Stimulated activated naive CD8-positive, alpha-beta T cell treated with anti-CD3 and anti-CD28 coated beads, Interleukin-15, Interleukin-2, amounts not matched to agents 100 U/mL and 50 U/mL, for 24 hours (primary cell): ENCODE measurements at places on chromosomes 6 and 20.

GRCh38 chr20:53707371-53708055 is 113.9 kb upstream of the ZNF217 start:
- no peak for DNase-seq

DNA sequence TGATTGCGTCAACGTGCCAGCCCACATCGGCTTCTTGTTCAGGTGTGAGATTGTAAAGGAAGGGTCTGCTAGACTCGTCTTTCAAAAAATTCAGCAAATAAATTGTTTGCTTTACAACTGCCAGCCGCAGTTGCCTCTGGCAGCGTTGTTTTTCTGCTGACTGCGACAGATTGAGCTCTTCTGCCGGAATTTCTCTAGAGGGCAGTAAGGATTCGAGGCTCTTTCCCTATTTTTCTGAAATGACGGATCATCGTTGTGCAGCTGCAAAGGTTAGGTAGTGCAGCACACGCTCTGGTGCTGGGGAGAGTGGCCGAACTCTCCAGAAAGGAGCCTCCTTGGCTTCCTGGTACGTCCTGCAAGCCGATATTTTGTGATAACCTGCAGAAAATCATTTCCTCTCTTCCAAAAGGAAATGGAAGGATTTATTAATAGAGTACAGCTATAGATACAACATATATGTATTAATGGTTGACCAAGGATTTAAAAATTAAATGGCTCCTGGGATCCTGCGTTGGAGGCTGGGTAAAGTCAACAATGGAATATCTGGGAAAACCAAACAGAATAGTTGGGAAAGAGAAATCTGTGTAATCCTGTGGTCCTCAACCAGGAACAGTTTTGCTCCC is 121.9 kb upstream of the ZFP64 start:
- DNase-seq = no peak

- DNase-seq = no peak
Measured at GRCh38 chr6:138765896-138766655, 7.5 kb upstream of the CCDC28A start.

- no peak for DNase-seq
Measured at GRCh38 chr20:25283221-25283951, 35.5 kb downstream of the PYGB start.

- DNase-seq = no peak
Measured at GRCh38 chr6:132465530-132466485, 47.1 kb downstream of the STX7 start.

DNA sequence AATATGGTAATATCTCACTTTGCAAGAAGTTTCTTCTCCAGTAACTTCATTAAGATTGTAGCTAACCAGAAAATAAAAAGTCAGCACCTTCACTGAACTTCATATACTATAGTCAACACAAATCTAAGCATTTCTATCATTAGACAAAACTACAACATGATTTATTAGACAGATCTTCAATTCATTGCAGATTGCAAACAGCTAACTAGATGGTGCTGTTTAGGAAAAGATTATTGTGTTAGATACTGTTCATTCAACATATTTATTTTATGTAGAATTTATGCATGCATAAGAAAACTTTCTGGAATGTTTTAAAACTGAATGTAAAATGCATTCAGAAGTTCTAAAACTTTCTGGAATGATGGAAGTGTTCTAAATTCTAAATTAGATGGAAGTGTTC is 442.1 kb downstream of the HTR1B start:
- DNase-seq = no peak

GRCh38 chr6:136975089-136975715 is 53.1 kb downstream of the SLC35D3 start:
- DNase-seq = no peak

DNA sequence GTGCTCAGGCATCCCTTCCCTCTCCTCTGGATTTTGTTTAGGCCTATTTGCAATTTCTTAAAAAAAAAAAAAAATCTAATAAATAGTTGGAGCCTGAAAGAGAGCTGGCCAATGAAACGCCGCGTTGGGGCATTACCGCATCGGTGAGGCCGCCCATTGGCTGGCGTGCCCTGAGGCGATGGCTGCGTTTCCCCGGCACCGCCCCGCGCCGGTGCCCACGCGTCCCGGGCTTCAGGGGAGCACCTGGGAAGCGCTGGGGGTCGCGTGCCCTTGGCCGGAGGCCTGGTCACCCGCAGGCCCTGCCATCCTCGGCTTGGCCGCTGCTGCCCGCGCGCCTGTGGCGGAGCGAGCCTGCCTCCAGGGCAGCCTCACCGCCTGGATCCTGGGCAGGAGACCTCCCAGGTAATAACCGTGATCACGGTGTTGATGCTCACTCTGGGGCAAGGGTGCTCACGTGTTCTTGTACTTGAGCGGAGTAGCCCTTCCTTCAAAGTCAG is 155.4 kb downstream of the NRN1 start:
- DNase-seq = peak; percentile 72

DNA sequence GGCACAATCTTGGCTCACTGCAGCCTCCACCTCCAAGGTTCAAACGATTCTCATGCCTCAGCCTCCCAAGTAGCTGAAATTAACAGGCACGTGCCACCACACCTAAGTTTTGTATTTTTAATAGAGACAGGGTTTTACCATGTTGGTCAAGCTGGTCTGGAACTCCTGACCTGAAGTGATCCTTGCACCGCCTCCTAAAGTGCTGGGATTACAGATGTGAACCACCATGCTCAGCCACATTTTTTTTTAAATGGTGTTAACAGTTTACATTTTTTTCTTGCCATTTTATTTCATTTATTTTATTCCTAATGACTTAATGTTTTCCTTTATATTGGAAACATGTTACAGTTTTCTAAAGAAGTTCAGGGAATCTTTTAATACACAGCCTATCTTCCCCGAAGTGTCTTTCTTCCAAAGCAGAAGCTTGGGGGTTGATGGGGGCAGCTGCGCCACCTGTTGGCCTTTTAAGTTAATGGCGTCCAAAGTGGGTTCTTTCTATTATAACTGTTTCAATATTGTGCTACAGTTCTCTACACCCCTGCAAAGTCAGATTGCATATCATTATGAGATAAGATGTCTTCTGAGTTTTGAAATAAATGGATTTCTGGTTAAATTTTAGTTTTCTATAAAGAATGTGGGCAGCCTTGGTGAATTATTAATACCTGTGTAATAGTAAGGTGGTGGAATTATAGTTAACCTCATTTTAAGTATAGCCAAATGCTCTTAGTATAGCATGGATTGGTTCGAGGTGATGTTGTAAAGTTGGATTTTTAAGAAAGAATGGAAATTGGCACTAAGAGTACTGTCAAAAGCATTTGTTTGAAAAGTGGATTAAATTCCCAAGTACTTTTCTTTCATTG is 42.0 kb upstream of the PLCG1 start:
- DNase-seq = peak; percentile 51

DNA sequence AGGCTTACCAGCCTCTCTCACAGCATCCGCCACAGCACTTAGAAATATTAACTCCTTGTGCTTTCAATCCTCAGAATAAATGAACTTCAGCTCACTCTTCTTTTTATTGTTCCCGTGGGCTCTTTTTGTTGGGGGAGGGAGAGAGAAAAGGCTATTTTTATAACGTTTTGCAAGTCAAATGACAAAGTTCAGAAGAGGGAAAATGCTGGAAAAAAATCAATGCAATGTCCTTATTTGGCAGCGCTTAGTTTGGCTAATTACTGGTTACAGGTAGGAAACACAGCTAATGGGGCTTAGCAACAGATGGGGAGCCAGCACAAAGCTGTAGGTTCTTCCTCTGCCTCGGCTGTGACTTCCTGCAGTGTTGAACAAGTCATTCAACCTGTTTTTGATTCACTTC is 1067.0 kb upstream of the MAP3K7 start:
- no peak for DNase-seq

DNA sequence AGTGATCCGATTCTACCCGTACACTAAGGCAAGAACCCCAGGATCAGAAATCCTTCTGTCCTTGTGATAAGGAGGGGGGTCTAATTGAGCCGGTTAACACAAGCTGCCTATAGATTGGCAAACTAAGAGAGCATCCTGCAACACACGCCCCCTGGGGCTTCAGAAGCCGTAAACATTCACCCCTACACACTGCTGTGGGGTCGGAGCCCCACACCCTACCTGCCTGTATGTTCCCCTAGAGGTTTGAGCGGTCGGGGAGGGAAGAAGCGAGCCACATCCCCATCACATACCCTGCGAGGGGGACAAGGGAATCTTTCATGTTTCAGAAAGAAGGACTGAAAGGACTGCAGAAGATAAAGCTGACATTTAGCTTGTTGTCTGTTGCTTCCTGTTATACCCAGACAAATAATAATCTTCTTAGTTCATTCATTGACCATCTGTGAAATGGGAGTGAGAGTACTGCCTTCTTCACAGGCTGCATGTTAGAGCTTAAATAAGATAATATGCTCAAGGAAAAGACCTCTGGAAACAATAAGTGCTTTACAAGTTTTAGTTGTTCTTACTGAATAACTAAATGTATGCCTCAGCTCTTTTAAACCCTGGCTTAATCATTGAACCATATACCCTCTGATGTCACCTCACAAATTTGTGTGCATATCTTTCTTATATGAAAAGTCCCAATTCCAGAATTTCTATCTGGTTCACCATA is 74.2 kb upstream of the RNF217 start:
- no peak for DNase-seq

DNA sequence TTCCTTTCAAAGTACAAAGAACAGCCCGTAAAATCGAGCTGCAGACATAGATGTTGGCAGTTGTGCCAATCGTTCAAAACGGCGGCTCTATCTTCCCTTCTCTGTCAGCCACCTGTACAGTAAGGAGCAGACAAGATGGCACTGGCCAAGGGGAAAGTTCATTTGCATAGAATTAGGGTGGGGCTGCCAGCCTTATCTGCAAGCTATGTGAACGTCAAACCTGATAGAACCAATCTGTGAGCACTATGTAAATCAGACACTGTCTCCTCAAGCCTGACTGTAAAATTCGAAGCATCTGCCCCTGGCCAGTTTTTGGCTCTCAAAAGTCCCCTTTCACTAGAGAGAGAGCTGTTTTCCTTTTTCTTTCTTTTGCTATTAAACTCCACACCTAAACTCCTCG is 374.5 kb downstream of the EPM2A start:
- no peak for DNase-seq
